ENCODE measurements at places on chromosomes 7 and 10.

- DNase-seq: no peak
These were observed 25.8 kb upstream of the PIP4K2A start for GRCh38 chr10:22740180-22740579.

DNA sequence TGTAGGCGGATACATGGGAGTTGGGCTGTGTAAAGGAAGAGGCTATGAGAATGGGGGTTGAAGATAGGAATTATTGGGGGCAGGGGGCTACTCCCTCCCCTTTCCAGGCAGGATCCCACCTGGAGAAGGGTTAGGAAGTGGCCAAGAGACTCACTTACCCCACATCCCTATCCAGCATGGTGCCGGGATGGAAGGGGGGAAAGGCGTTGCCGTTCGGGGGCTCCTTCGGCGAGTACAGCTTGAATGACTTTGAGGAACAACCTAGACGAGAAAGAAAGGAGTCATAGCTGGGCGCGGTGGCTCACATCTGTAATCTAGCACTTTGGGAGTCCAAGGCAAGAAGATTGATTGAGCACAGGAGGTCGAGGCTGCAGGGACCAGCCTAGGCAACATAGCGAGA lies 8.9 kb downstream of the LDB1 start:
- DNase-seq: no peak

DNA sequence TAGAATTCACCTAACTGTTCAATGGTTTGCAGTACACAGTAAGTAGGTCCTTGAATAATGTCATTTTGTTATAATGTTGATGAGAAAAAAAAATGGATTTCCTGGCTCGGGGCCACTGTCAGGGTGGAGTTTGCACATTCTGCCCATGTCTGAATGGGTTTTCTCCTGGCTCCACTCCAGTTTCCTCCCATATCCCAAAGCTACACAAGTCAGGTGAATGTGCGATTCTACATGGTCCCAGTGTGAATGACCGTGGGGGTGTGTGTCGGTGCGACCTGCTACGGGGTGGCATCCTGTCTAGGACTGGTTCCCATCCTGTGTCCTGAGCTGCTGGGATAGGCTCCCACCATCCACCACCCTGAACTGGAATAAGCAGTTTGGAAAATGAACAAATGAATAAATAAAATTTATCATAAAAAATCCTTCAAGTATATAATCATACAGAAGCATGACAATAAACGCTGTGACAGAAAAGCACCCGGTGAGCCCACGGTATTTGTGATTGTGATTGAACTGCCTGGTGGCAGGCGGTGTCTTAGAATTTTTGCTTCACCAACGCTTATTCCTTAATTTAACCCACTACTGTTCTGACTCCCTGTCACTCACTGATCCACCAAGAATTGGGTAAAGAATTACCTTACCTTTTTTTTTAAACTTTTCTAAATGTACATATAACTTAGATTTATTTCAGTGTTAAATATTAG lies 114.1 kb downstream of the ICA1 start:
- DNase-seq: no peak

GRCh38 chr7:27151931-27152815 lies at the start of gene HOXA3:
HOXA3 (minus strand) TSS chr7:27152583; CDS start chr7:27110640, 41,943 bp downstream.
- DNase-seq: no peak

- DNase-seq: no peak
These were observed 134.7 kb upstream of the TCERG1L start for GRCh38 chr10:131446171-131446570.

GRCh38 chr7:135938563-135938962 lies 38.6 kb downstream of the MTPN start:
- no peak for DNase-seq

- no peak for DNase-seq
These were observed 61.0 kb downstream of the ARHGAP12 start for GRCh38 chr10:31867646-31868045.

GRCh38 chr10:42896735-42897134 lies 114.1 kb downstream of the BMS1 start:
- DNase-seq: no peak

DNA sequence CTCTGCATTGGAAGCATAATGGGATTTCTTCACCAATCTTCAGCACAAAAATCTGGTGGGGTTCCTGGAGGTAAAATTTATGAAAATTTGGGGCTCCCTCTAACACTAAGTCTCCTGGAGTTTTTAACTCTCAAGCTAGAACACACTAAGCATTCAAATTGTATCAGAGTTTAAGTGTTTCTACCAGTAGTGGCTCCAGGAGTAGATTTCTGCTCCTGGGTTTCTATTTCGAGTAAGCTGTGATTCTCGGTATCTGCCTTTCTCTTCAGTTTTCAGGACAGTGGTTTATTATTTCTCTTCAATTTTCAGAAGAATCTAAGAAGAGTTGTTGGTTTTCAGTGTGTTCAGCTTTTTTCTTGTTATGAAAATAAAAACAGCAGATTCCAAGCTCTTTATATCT lies 566.4 kb upstream of the KCND2 start:
- DNase-seq: no peak

DNA sequence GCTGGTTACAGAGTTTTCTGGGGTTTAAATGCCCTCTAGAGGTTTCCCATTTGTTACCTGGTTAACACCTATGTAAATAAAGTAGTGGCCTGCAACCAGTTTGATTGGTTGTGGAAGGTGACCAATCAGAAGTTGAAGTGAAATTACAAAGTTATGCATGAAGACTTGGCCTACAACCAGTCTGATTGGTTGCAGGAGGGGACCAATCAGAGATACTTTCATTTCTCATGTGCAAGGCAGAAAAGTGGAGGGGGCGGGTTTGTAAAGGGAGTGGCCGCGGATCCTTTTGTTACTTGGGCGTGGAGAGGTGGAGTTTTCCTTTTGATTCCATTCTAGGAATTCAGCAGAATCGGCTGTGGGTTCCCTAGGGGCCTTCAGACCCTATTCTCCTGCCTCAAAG lies 80.8 kb downstream of the SEC23IP start:
- DNase-seq: no peak

- DNase-seq: no peak
These were observed 42.5 kb downstream of the PPP1R3C start for GRCh38 chr10:91590142-91590903.

DNA sequence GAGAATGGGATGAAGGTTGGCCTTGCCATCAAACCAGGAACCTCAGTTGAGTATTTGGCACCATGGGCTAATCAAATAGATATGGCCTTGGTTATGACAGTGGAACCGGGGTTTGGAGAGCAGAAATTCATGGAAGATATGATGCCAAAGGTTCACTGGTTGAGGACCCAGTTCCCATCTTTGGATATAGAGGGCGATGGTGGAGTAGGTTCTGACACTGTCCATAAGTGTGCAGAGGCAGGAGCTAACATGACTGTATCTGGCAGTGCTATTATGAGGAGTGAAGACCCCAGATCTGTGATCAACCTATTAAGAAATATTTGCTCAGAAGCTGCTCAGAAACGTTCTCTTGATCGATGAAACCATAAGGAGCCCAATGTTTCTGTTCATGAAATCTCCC lies 637 bp downstream of the RPEL1 start:
- no peak for DNase-seq

DNA sequence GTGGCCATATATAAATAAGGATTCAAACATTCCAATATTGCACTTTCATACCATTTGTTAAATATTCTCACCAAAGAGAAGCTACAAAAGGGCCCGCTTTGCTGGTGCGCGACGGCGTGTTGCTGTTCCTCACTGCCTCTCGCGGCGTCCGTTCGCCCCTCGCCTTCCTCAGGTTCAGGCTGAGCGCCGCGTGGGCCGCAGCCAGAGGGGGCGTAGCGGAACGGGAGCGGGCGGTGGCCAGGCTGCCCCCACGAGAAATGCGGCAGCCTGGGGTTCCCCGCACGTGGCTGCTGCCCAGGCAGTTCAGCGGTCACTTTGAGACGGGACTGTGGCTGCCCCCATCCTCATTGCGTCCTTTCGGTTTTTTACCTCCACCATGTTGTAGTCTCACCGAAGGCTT lies 67.3 kb upstream of the VWDE start:
- no peak for DNase-seq

- no peak for DNase-seq
These were observed 86.7 kb downstream of the PDGFA start for GRCh38 chr7:432933-433332.

DNA sequence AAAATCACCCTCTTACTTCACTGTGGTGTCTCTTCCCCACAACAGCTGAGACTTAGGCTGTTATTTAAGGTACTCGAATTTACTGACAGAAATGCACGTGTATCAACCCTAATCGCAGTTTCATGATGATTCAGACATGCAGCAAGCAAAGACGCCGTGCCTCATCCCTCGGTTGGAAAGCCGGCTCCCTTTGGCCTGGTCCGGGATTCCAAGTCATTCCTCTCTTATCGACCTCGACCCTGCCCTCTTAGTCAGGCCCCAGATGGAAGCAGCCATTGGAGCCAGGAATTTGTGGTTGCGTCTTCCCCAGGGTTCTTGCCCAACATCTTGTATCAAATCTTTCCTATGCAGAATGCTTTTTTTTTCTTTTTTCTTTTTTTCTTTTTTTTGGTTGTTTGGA lies 229.5 kb downstream of the GATA3 start:
- DNase-seq: no peak

- no peak for DNase-seq
These were observed 17.3 kb downstream of the ZC3HAV1 start for GRCh38 chr7:139092090-139092796.

GRCh38 chr7:7156663-7157062 lies 25.7 kb upstream of the C1GALT1 start:
- no peak for DNase-seq

DNA sequence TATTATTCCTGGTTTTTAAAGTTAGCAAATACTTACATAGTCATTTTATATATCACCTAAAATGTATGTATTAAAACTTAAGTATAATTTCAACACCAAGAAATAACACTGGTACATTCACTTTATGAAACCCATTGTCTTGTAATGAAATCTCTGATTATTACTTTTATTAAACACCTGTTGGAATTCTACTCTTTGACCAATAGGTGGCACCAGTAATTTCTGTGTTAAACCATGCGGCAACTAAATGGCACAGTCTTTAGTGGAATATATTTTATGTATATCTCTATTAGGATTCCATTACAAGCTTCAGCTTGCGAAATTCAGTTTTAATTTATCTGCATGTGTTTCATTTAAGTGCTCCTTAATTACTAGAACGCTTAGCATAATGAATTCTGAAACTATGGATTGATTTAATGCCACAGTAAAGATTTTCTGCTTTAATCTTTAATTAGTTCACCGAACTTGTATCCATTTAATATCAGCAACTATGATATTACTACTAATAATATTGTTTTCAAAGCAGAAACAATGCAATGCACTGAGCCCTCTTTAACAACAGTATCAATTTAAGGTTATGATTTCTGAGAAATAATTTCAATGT lies 181.3 kb downstream of the MAGI2 start:
- no peak for DNase-seq

GRCh38 chr10:1274701-1275544 lies 218.7 kb downstream of the WDR37 start:
- no peak for DNase-seq

- no peak for DNase-seq
These were observed 53.1 kb upstream of the SLIT1 start for GRCh38 chr10:97238855-97239254.

- peak; percentile 22 for DNase-seq
These were observed 79.3 kb downstream of the INSYN2A start for GRCh38 chr10:127117125-127117524.

DNA sequence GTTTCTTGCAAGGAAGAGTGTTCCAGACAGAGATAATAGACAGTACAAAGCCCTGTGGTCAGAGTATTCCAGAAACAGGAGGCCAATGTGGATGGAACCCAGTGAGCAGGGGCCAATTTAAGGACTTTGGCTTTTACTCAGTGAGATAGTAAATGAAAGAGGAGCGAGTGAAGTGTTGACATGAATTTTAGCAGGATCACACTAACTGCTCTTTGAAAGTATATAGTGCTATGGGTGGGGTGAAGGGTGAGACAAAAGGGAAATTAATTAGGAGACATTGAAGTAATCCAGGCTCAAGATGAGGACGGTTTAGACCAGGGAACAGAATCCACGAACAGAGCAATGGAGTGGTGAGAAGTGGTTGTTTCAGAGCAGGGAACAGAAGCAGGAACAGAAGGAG lies 62.2 kb upstream of the TES start:
- no peak for DNase-seq

DNA sequence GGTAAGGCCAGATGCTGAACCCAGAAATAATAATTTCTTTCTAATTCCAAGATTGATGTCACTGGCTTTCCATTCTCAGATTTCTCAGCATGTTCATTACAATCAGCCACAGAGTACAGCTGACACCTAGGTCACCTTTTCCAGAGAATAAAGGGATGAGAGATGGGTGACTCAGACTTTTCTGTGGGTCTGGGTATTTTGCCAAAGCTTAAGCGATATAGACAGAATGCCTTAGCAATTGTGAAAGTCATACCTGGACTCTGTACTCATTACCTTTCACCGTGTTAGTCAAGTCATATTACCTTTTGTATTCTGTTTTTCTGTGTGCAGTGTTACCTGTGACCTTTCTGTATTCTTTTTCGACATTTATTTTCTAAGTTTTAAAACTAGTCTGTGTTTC lies 10.6 kb upstream of the PRTFDC1 start:
- no peak for DNase-seq

GRCh38 chr10:74642901-74643595 lies 183.4 kb upstream of the KAT6B start:
- DNase-seq: no peak
